Type B pancreatic cell (in vitro differentiated cells): ENCODE measurements at places on chromosomes 11 and 22. TPM values are rescaled to one million over a fixed set of nuclear protein-coding genes. Genes with fewer than 3 reads are reported as not detected.

GRCh38 chr22:32752326-32752725 is 49.2 kb upstream of the TIMP3 start:
- no peak overlapping the region for H3K27ac ChIP-seq
- no peak overlapping the region for H3K4me3 ChIP-seq
- H3K27me3 ChIP-seq = peaks cover 3% of the 10 kb centered on the region

DNA sequence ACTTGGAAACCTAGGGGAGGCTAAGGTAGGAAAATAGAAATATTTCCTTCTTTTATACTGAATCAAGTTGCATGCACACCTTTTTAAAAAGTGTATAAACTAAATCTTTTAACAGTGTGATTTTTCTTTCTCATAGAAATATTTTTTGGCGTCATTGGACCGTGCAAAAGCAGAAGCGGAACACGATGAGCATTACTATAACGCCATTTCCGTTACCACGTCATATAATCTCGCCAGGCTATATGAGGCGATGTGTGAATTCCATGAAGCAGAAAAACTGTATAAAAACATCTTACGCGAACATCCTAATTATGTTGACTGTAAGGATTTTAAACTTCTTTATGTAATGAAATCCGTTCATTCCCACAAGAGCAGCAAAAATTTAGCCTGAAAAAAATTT is 13.4 kb downstream of the CTR9 start:
- no peak overlapping the region for H3K4me3 ChIP-seq
- DNase-seq = no peak
- no peaks in the 10 kb centered on the region for H3K27me3 ChIP-seq
- peaks cover 29% of the 10 kb centered on the region for H3K36me3 ChIP-seq

SCN3B gene
- 2.5 and 4.4 TPM in 2 replicates for total RNA-seq

GRCh38 chr11:75945947-75946346 is 130.9 kb downstream of the UVRAG start:
- H3K4me3 ChIP-seq = no peak overlapping the region
- H3K27ac ChIP-seq = no peak overlapping the region
- no peaks in the 10 kb centered on the region for H3K36me3 ChIP-seq
- peaks cover 4% of the 10 kb centered on the region for H3K4me1 ChIP-seq
- no peaks in the 10 kb centered on the region for H3K27me3 ChIP-seq

DNA sequence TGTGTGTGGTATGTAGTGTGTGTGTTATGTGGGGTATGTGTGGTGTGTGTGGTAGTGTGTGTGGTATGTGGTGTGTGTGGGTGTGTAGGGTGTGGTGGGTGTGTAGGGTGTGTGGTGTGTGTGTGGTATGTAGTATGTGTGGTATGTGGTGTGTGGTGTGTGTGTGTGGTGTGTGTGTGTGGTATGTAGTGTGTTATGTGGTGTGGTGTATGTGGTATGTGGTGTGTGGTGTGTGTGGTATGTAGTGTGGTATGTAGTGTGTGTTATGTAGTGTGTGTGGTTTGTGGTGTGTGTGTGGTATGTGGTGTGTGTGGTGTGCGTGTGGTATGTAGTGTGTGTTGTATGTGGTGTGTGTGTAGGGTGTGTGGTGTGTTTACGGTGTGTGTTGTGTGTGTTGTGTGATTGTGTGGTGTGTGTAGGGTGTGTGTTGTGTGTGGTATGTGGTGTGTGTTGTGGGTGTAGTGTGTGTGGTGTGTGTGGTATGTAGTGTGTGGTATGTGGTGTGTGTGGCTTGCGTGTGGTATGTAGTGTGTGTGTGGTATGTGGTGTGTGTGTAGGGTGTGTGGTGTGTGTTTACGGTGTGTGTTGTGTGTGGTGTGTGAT is 4.2 kb upstream of the PPP6R2 start:
- no peak overlapping the region for H3K27ac ChIP-seq
- H3K4me3 ChIP-seq = no peak overlapping the region
- no peaks in the 10 kb centered on the region for H3K27me3 ChIP-seq
- peaks cover 5% of the 10 kb centered on the region for H3K4me1 ChIP-seq
- DNase-seq = no peak

GRCh38 chr11:114233755-114234154 is 62.4 kb upstream of the NNMT start:
- H3K4me1 ChIP-seq = peaks cover 29% of the 10 kb centered on the region
- no peak for DNase-seq
- H3K27ac ChIP-seq = peak overlapping the region; percentile 20
- peaks cover 61% of the 10 kb centered on the region for H3K27me3 ChIP-seq
- peak overlapping the region; percentile 42 for H3K4me3 ChIP-seq

DNA sequence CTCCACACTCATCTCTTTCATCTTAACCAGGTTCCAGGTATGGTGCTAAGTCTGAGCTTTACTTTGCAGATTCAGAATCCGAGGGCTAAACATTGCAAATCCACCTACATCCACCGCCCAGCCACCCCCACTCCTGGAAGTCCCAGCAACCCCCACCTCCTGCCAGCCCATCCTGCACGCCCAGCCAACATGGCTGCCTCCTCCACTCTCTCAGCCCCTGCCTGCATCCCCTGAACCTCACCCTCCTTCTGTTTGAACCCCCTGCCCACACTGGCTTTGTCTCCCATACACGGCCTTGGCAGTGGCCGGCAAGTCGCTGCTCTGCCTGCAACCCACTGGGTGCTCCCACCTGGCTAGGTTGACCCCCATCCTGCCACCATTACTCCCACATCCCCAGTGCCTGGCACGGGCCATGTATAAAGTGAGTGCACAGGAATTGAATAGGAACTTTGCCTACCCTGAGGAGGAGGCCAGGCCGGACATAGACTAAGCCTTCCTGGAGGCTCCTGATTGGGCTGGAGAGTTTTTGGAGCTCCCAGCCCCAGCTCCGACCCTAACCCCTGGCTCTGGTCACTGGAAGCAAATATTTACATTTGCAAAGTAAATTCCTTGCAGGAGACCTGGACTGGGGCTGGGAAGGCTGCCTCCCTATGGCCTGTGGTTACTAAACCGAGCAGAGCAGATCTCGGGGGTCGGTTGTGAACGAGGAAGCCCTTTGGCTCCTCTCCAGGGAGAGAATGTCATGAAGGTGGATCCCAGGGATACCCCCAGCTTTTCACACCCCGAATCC is 14.4 kb downstream of the EMID1 start:
- H3K4me3 ChIP-seq = no peak overlapping the region
- no peaks in the 10 kb centered on the region for H3K36me3 ChIP-seq
- H3K4me1 ChIP-seq = peaks cover 10% of the 10 kb centered on the region
- no peaks in the 10 kb centered on the region for H3K27me3 ChIP-seq
- no peak for DNase-seq

MPST gene
- total RNA-seq = 56.6 and 71.3 TPM in 2 replicates

DNA sequence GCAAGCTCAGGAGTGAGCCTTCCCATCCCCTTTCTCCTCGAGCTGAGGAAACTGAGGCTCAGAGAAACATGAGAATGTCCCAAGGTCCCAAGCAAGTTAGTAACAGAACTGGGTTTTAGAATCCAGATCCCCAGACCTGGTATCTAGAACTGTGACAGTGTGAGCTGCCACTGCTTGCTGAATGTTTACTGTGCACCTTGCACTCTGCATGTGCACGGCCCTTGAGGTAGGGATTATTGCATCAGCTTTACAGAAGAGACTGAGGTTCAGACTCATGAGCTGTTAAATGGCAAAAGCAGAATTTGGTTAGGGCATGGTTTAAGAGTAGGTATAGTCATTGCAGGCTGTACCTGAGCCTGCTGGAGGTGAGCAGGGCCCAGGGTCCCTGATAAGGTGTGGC is 3.8 kb upstream of the MPPED1 start:
- peak overlapping the region; percentile 19 for H3K4me3 ChIP-seq
- H3K4me1 ChIP-seq = peaks cover 6% of the 10 kb centered on the region
- H3K36me3 ChIP-seq = no peaks in the 10 kb centered on the region
- H3K27me3 ChIP-seq = peaks cover 43% of the 10 kb centered on the region
- no peak overlapping the region for H3K27ac ChIP-seq
- no peak for DNase-seq

DNA sequence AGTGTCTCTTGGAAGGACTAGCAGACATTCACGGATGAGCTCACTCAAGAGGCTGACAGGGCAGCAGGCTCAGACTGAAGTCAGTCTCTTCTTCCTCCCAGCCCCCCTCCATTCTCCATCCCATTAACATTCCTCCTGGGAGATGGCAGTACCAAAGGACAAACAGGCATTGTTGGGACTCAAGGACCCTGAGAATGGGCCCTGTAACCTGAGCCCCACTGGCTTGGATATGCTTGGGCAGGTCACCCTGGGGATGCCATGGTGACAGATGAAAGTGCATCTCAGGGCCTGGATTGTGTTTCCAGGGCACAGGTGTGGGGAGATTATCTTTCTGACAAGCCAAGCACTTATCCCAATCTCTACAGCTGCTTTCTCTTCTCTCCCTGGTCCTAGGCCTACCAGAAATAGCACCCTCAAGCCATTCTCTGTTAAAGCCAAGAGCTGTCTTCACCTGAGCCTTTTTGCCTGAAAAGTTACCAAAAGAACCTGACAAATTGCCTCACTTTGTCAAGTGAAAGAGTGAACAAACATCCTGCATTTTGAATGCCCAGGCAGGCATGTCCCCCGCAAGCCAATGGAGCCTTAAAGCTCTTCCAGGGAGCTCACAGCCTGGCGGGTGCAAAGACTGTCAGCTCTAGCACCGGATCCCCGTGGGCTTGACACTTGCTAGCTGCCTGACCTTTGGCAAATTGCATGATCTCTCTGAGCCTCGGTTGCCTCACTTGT is 366.0 kb upstream of the NARS2 start:
- H3K36me3 ChIP-seq = peaks cover 25% of the 10 kb centered on the region
- H3K27ac ChIP-seq = peak overlapping the region; percentile 53
- no peak for DNase-seq
- no peaks in the 10 kb centered on the region for H3K27me3 ChIP-seq

DNA sequence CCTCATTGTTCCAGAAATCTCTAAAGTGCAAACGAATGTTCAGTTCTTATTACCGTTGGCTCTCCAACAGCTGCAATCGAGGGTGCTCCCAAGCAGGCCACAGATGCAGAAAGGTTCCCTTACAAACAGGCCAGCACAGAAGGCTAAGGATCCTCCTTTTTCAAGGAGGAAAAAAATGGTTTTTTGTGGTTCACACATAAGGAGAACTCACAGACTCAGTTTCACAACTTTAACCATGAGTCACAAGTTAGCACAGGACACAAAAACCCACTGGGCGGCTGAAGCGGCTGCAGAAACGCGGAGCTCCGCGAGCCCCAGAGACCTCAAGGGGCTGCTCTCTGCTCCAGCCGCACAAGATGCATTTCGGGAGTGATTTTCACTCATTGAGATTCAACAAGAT is 98.2 kb upstream of the PRR5 start:
- H3K27ac ChIP-seq = no peak overlapping the region
- no peaks in the 10 kb centered on the region for H3K36me3 ChIP-seq
- H3K4me3 ChIP-seq = no peak overlapping the region
- DNase-seq = no peak

GRCh38 chr22:20867179-20868024 is 8.6 kb downstream of the SNAP29 start:
- peak overlapping the region; percentile 44 for H3K27ac ChIP-seq
- peaks cover 22% of the 10 kb centered on the region for H3K4me1 ChIP-seq
- no peak overlapping the region for H3K4me3 ChIP-seq
- no peak for DNase-seq
- no peaks in the 10 kb centered on the region for H3K27me3 ChIP-seq

GRCh38 chr11:127130321-127130720 is 129.8 kb upstream of the KIRREL3 start:
- no peak overlapping the region for H3K27ac ChIP-seq
- peaks cover 4% of the 10 kb centered on the region for H3K4me1 ChIP-seq
- no peak overlapping the region for H3K4me3 ChIP-seq
- DNase-seq = no peak

MPEG1 gene
- not detected in 2 replicates for total RNA-seq

GRCh38 chr11:64865286-64866172 is 12.9 kb downstream of the EHD1 start:
- H3K4me1 ChIP-seq = peaks cover 41% of the 10 kb centered on the region
- H3K27me3 ChIP-seq = no peaks in the 10 kb centered on the region
- H3K4me3 ChIP-seq = peak overlapping the region; percentile 39
- DNase-seq = no peak

- H3K4me3 ChIP-seq = no peak overlapping the region
- H3K27ac ChIP-seq = no peak overlapping the region
- peaks cover 11% of the 10 kb centered on the region for H3K27me3 ChIP-seq
- H3K4me1 ChIP-seq = peaks cover 13% of the 10 kb centered on the region
- no peaks in the 10 kb centered on the region for H3K36me3 ChIP-seq
Measured at GRCh38 chr22:27523711-27524110, 277.8 kb downstream of the MN1 start.

DNA sequence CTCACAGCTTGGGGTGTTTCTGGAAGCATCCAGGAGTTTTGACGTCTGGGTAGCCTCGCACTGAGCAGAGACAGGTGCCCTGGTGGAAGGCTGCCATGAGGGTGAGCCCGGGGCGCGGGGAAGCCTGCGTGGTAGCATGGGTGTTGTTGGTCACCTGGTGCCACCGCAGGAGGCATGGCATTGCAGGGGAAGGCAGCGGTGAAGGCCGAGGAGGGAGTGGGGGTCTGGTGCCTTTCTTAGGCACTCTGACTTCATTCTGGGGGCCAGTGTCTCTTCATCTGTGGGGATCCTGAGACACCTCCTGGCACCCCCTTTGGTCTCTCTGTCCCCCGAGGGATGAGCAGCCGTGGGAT is 271.2 kb downstream of the TBC1D22A start:
- peak overlapping the region; percentile 95 for H3K27ac ChIP-seq
- H3K36me3 ChIP-seq = no peaks in the 10 kb centered on the region
- no peaks in the 10 kb centered on the region for H3K27me3 ChIP-seq
- H3K4me3 ChIP-seq = no peak overlapping the region
- DNase-seq = no peak
- H3K4me1 ChIP-seq = peaks cover 31% of the 10 kb centered on the region

- H3K4me1 ChIP-seq = peaks cover 33% of the 10 kb centered on the region
- H3K36me3 ChIP-seq = no peaks in the 10 kb centered on the region
Measured at GRCh38 chr11:130528298-130529261, 80.1 kb downstream of the ADAMTS15 start.

GRCh38 chr11:256952-257737 is 20.4 kb downstream of the PSMD13 start:
- H3K4me3 ChIP-seq = no peak overlapping the region
- no peak for DNase-seq
- no peak overlapping the region for H3K27ac ChIP-seq
- H3K36me3 ChIP-seq = no peaks in the 10 kb centered on the region
- no peaks in the 10 kb centered on the region for H3K4me1 ChIP-seq

SLC17A6 gene
- total RNA-seq = 2.7 and 3.4 TPM in 2 replicates

HIPK3 gene
- 63.9 and 75.3 TPM in 2 replicates for total RNA-seq

GRCh38 chr22:20957102-20957682 is 9.9 kb upstream of the AIFM3 start:
- peak overlapping the region; percentile 86 for H3K4me3 ChIP-seq
- peaks cover 15% of the 10 kb centered on the region for H3K27me3 ChIP-seq
- DNase-seq = no peak
- peaks cover 5% of the 10 kb centered on the region for H3K36me3 ChIP-seq
- H3K27ac ChIP-seq = peak overlapping the region; percentile 77

SMIM35 gene
- total RNA-seq = 0.17 TPM in 1 of 2 replicates, not detected in the other

- H3K27me3 ChIP-seq = no peaks in the 10 kb centered on the region
- no peak overlapping the region for H3K4me3 ChIP-seq
- no peak for DNase-seq
Measured at GRCh38 chr11:71080239-71081097, 171.9 kb downstream of the SHANK2 start.

- no peak for DNase-seq
- no peak overlapping the region for H3K27ac ChIP-seq
- no peak overlapping the region for H3K4me3 ChIP-seq
- no peaks in the 10 kb centered on the region for H3K36me3 ChIP-seq
- peaks cover 12% of the 10 kb centered on the region for H3K4me1 ChIP-seq
Measured at GRCh38 chr11:100561323-100561722, 125.8 kb upstream of the ARHGAP42 start.

GRCh38 chr11:2444821-2445745 is at the start of gene KCNQ1:
Gene KCNQ1, plus strand, starts transcription at chr11:2445008. Its CDS starts 91 bp downstream, at chr11:2445099.
- H3K4me1 ChIP-seq = no peaks in the 10 kb centered on the region
- H3K36me3 ChIP-seq = no peaks in the 10 kb centered on the region
- DNase-seq = no peak
- H3K27me3 ChIP-seq = peaks cover 62% of the 10 kb centered on the region
- H3K27ac ChIP-seq = no peak within 1 kb of the TSS
